ENCODE measurements at places on chromosomes 12 and 14.

GRCh38 chr14:51073731-51074130 lies 21.2 kb downstream of the TRIM9 start:
- no peak for DNase-seq

DNA sequence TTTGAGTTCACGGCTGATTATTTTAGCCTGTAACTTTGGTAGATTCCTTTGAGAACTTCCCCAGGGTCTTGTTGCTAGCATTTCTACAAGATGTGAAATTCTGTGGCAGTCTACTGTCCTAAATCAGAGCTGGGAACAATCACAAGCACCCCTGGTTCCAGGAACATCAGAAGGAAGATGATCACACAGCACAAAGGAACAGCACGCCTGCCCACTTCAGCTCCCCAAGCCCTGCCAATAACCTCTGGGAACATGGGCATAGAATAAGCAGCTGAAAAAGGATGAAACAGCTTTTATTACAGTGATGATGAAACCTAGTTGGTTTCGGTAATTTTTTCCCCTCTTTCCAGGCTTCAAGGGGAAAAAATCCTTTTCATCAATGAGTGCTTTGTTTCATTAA lies 12.3 kb downstream of the GPR19 start:
- DNase-seq, result no peak

- DNase-seq, result no peak
Observed at GRCh38 chr12:105256011-105256410, 20.0 kb upstream of the APPL2 start.

- DNase-seq, result no peak
Observed at GRCh38 chr14:75373616-75374015, 54.2 kb upstream of the JDP2 start.

DNA sequence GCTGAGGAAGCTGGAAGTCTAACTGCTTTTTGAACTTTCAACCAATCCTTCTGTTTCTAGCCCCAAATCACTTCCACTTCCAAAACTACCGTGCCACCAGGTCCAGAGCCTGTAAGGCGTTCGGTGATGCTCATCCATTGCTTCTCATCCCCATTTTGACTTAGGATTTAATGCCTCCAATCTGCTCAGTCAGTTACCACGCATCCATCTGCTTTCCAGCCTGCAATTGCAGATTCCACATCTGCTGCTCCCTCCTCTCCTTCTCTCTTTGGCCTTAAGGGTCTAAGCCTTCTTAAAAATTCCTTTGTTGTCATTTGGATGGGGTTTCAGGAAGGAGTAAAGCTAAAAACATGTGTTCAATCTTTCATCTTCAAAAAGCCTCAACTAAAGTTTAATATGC lies 74.7 kb downstream of the TUNAR start:
- no peak for DNase-seq

All from activated T-helper 1 cell treated with anti-CD3 and anti-CD28 coated beads, Interleukin-2, amount 50 U/mL, for 16 hours (primary cell).